Stimulated activated CD4-positive, alpha-beta T cell treated with anti-CD3 and anti-CD28 coated beads, Interleukin-4, amount 100 ng/mL, for 24 hours (primary cell): ENCODE measurements at places on chromosomes 7 and 10.

- DNase-seq, result no peak
These were observed 55.6 kb downstream of the SLC16A9 start for GRCh38 chr10:59654007-59654406.

- no peak for DNase-seq
These were observed 126.9 kb downstream of the MGMT start for GRCh38 chr10:129593953-129594352.

DNA sequence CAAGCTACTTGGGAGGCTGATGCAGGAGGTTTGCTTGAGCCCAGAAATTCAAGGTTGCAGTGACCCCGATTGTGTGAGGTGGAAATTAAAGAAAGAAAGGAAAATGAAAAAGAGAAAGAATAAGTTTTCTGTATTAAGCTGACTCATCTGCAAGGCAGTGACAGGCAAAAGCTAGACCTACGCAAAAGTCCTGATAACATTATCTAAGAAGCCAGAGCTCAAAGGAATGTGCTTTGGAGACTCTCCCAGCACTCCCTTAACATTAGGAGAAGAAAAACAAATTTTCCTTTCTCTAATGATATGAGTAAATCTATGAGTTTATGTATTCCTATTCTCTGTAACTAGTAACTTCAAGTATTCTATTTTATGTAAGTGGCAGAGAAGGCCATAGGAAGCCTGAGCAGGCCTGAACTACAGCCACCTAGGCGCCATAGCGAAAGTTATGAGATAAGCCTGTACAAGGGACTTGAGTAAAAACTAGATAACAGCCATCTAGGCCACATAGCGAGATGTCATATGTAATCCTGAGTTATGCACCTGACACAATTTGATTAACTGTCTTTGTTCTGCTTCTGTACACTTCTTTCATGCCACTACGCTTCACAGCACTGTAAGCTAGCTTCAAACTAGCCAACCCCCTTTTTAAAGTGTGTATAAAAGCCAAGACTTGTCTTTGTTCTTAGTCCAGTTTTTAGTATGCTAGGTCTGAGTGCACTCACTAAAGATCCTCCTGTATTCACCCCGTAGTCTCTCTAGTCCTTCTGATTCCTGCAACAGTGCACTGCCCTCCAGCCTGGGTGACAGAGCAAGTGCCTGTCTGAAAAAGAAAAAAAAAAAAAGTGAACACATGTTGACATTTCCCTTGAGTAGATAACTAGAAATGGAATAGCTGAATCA, 9.4 kb upstream of the ZWINT start:
- DNase-seq, result no peak

- peak; percentile 79 for DNase-seq
These were observed at the start of gene ZNF398 for GRCh38 chr7:149147072-149147751. ZNF398 (plus strand) TSS chr7:149147453; CDS start chr7:149147743, 290 bp downstream.

- no peak for DNase-seq
These were observed 1120.0 kb downstream of the SORCS1 start for GRCh38 chr10:106044503-106044902.

DNA sequence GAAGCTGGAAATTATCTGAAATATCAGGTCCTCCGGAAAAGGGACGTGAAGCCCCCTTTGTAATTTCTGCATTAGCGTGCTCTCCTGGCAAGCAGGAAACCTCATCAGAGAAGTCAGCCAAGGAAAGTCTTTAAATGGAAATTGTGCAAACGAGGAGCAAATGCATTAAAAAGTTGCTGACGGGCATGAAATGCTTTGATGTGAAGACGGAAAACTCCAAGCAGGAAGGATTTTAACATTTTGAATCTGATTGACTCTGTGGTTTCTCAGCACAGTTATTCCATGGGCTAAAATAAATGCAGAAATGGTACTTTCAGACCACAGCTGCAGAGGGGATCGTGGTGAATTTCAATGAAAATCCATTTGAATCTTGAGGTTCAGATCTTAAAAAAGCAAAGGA, 167.8 kb downstream of the AHR start:
- DNase-seq, result no peak
